ENCODE measurements at places on chromosomes 3 and 15.

DNA sequence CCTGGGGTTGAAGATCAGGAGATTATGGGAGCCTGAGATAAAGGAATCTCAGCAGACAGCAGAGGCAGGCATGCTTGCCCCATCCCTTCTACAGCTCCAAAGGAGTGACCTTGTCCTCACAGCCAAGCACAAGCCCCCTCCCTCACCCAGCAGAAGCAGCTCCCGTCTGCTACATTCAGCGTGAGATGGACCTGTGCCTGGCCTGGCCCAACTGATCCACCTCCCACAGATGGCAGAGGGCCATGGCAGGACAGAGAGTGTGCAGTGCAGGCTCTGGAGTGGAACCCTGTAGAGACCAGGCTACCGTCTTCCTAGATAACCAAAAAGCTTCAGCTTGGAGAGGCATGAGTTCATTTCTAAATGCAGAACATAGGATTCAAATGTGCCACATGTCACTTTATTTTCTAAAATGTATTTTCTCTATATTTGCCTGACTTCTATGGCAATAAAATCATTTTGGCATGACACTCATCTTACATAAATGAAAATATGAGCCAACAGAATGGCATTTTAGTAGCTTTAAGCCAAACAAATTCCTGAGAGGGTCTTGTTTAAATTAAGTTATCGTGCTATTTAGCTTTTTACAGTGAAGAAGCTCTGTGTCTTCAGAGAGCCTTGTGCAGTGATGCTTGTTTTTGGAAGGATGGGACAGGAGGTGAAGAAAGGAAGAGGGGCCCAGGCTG is 43.7 kb downstream of the SLC12A8 start:
- DNase-seq = no peak

DNA sequence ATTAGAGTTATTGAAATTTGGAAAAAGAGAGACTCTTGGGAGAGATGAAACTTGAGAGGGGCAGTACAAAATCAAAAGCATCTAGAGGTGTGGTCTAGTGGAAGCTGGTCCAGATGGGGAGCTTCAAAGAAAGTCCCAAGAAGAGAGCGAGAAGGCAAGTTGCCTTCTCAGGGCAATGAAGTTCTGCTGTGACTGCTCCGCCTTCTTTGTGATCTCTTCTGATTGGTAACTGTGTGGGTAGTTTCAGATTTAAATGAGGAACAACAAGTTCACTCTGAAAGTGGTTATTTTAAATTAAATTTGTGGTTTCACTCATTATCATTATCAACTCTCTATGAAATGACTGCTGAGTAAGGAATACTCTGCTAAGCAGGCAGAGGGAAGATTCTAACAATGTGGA is 233.3 kb downstream of the NLGN1 start:
- no peak for DNase-seq

- no peak for DNase-seq
Measured at GRCh38 chr3:16248556-16248955, 16.2 kb downstream of the DPH3 start.

DNA sequence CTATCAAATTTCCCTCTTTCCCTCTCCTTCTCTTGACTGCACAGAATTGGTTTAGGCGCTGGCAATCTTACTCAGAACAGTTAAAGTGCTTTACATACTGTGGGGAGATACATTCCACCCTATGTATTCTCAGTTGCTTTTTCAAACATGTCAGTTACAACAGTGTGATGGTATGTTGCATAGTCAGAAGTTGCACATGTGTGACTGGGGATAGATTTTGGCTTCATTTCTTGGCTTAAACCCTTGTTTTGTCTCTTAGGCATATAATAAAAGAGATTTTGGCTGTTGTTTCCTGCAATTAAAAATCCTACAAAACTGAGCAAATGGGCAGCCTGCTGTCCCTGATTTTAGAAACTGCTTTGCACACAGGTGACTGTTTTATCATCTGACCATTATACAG is 86.7 kb downstream of the PIK3R4 start:
- no peak for DNase-seq

- DNase-seq = no peak
Measured at GRCh38 chr3:186824430-186825139, 17.9 kb upstream of the ADIPOQ start.

DNA sequence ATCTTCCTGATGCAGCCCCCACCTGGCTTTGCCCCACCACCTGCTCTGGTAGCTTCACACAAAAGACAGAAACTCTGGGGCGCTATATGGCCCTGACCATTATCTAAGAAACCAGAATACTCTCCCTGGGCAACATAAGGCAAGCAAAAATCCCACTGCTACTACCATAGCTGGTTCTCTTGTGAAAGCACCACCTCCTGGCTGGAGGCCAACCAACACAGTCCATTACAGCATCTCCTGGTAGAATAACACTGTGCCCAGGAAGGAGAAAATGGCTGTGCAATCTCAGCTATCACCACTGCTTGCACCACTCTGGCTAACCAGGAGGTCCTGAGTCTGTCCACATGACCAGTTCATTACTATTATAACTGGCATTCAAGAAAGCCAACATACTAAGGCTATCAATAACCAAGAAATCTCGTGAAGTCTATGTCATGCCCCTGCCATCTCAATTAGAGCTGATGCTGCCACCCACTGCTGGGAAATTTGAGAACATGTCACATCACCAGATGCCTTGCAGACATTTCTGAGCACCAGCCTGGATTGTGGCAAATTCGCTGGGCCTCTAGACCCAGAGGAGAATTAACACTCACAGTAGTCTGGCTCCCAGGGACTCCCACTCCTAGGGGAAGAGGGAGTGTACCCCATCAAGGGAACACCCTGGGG is 1114.8 kb downstream of the ROBO2 start:
- no peak for DNase-seq

DNA sequence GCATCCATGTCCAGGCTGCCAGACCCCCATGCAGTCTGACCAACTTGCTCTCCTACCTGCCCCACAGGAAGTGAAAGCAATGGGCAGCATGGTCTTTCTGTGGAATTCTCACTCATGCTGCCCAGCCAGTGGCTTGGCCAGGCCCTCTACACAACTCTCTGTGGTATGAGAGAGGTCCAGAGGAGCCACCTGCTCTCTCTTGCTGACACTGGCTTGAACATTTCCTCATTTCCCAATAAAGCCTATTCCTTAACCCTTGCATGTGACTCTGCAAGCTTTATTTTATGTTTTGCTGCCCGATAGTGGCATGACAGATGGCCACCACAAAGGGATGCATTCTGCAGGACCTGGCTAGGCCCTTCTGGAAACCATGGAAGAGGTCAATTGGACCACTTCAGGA is 53.8 kb downstream of the CCR1 start:
- DNase-seq = no peak

DNA sequence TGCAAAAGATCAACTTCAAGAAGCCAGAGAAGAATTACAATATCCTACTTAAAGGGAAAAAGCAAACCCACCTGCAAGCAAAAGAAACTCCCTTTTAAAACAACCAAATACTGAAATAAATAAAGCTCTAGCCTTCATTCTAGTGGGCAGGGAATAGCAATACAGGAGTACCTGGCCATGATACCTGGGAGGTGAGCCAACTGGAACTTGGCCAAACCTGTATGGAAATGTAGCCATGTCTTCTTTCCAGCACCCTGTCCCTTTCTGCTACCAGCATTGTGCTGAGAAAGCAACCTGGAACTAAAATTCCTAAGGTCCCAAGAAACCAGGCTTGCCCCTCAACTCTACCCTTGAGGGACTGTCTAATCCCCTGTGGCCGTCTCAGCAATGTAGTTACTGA is 530.0 kb downstream of the EPHB1 start:
- DNase-seq = no peak

DNA sequence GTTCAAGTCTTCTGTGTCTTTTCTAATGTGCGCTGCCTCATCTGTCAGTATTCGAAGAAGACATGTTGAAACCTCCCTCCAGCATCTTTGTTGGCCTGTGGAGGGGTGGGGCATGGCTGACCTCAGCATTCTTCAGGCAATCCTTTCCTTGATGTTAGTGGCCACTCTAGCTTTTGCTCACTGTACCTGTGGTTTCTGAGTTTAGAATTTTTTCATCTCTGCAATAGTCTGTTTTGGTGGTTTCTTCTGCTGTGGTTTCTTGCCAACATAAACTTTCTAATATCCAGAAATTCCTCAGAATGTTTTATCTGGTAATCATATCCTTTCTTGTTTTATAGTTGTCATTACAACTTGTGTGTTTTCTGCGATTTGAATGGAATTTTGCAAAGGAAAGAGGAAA is 251.3 kb upstream of the NR2E3 start:
- DNase-seq = no peak

DNA sequence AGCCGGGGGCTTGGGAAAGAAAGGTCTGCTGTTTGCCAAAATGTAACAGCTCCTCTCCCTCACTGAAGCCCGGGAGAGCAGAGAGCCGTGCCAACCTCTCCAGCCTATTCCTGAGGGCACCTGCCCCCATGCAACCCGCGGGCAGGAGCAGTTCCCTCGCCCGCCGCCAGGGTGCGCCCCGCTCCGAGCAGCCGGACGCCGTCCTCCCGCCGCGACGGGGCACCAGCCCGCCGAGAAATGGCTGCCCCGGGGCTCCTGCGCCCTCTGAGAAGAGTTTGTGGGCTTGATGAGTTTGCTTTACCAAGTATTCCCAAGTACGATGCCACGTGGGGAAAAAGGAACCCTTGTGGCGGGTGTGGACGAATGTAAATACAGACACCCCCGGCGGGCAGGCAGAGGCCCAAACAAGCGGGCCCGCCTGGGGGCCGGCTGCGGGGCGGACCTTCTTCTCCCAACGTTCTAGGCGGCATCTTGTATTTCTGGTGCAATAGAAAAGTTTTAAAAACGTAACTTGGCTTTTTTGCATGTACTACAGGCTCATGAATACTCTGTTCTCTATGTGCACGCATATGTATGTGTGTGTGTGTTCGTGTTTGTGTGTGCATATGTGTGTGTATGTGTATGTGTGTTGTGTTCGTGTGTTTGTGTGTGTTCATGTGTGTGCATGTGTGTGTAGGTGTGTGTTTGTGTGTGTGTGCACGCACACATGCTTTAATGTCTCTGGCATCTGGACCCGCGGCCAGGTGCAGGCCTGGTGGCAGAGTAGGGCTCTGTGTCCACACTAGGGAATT is 162.9 kb downstream of the CHSY1 start:
- DNase-seq = no peak

- no peak for DNase-seq
Measured at GRCh38 chr15:43346305-43346704, 15.9 kb upstream of the LCMT2 start.

DNA sequence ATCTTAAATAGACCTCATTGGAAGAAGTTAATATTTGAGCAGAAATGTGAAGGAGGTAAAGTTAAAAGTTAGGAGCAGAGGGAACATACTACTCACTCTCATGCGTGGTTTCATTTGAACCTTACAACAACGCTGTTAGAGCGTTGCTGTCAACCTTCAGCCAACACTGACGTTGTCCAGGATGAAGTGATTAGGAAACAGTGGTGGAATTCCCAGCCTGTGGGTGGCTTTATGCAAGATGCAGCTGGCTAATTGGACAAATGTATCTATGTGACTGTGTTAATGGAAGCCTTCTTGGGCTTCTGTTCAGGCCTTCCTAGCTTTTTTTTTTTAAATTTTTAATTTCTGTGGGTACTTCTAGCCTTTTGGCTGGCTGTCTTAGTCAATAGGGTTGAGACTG is 40.5 kb downstream of the PTPRG start:
- DNase-seq = no peak

GRCh38 chr3:187763850-187764648 is 18.8 kb upstream of the BCL6 start:
- DNase-seq = no peak

DNA sequence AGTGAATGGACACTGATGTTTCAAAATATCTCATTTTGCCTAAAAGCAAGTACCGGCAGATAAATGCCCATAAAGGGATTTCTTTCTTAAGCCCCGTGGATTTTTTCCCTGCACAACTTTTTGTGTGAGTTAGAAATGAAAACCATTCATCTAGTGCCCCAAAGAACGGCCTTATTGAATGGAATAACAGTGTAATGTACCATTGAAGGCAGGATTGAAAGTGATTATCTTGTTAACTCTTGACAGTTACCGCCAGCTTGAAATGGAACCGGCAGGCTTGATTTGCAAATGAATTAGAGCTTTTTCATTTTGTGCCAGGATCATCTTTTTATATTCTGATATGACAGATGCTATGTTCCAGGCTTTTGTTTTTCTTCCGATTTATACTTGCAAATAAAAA is 162.2 kb downstream of the RSRC1 start:
- DNase-seq = no peak
